ENCODE measurements at places on chromosomes 7 and 10. TPM values are rescaled to one million over a fixed set of nuclear protein-coding genes. Genes with fewer than 3 reads are reported as not detected.

Gene SEMA4G
- 0.48 TPM for total RNA-seq

Gene PRKAR2B
- total RNA-seq: 1.5 TPM

Gene C10orf143
- total RNA-seq: 3.5 TPM

DNA sequence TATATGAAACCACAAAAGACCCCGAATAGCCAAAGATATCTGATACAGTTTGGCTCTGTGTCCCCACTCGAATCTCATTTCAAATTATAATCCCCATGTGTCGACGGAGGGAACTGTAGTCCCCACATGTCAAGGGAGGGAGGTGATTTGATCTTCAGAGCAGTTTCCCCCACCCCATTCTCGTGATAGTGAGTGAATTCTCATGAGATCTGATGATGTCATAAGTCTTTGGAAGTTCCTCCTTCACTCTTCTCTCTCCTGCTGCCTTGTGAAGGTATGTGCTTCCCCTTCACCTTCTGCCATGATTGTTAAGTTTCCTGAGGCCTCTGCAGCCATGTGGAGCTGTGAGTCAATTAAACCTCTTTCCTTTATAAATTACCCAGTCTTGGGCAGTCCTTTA, 13.0 kb downstream of the ELAPOR2 start:
- no peak for DNase-seq

DNA sequence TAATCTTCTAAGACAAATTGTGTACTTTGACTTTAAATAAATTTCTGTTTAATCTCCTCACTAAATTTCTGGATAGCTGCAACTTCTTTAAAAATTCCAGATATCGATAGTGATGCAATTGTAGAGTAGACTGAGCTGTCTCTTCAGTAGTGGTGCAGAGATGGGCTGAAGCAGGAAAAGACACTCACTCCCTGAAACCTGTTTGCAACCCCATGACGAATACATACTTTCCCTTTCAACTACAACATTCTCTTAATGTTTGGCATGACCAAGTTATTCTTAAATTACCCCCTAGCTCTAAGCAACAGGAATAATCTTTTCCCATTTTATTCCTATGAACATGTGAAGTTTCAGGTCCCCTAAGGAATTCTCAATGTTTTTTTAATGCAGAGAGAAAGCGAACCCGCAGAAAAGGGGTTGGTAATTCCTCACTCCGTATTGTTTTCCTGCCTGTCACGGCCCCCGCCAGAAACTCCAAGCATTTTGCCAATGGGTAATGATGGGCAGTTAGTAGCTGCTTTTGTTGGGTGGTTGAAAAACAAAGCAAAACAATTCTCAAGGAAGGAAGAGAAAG, 1.3 kb downstream of the THSD7A start:
- no peak for DNase-seq

- no peak for DNase-seq
Measured at GRCh38 chr7:101651112-101651511, 22.0 kb upstream of the MYL10 start.

GRCh38 chr7:24965831-24966708, 13.9 kb downstream of the OSBPL3 start:
- DNase-seq: peak; percentile 68

DNA sequence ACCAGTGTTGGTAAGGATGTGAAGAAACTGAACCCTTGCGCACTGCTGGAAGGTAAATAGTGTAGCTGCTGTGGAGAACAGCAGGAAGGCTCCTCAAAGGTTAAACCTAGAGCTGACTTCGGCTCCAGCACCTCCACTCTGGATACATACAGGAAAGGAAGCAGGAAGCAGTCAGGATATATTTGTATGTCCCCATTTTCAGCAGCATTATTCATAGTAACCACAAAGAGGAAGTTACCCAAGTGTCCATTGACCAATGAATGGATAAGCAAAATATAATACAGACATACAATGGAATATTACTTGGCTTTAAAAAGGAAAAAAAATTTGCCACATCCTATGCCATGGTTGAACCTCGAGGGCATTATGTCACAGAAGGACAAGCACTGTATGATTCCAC, 15.0 kb downstream of the RET start:
- no peak for DNase-seq

- no peak for DNase-seq
Measured at GRCh38 chr7:48337012-48337621, 165.9 kb downstream of the ABCA13 start.

DNA sequence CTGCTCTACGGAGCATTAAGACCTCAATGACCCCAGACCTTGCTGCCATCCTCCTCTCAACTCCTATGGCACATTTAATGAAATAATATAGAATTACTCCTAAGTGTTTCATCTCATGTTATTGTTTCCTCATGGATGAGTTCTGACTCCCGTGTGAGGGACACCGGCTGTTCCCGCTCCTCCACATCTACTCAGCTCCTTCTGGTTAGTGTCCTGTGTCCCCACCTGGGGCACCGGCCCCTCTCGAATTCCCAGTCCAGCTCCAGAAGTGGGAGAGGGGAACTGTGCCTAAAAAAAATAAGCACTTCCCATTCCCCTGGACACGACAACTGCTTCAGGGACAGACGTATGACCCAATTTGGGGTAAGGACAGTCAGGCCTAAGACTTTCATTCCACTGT, 58.3 kb downstream of the PIP4K2A start:
- no peak for DNase-seq

GRCh38 chr7:4739528-4739992, 35.9 kb upstream of the AP5Z1 start:
- peak; percentile 72 for DNase-seq

GRCh38 chr10:86599729-86600128, 54.6 kb upstream of the OPN4 start:
- DNase-seq: peak; percentile 26

GRCh38 chr7:78090616-78091015, 292.0 kb downstream of the PHTF2 start:
- DNase-seq: no peak

- DNase-seq: no peak
Measured at GRCh38 chr10:69311309-69311708, 33.0 kb downstream of the HK1 start.

- DNase-seq: no peak
Measured at GRCh38 chr7:98761225-98761624, 108.6 kb downstream of the TMEM130 start.

DNA sequence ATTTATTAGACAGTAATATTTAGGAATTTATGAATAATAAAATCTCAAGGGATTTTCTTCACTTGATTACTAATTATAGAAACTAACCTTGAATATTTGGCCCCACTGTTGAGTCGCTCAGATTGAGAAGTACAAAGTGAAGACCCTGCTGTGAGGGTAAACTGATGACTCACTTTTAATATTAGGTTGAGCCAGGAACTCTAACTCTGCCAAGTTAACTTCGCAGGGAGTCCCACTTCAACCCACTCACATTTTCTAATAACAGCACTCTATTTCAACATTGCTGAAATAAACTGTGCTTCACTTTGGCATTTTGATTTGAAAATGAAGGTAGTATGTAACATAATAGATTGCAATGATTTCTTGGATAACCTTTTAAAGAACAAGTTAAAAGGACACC, 200.7 kb downstream of the POLR1F start:
- DNase-seq: no peak

DNA sequence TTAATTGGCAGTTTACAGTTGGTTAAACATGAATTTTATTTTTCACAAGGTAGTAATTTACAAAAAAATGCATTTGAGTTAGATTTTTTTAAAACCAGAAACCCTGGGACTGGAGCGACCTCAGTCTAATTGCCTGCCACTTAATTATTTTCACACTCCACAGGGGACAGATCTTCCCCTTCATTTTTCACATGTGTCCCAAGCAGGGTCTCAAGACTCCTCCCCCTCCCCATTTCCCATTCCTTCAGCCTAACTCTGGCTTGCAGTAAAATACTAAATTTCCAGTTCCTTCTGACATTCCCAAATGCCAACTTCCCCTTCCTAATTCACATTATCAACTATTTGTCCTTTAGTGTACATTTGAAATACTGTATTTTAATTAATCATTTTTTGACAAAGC, 948 bp downstream of the ZNF138 start:
- no peak for DNase-seq

- no peak for DNase-seq
Measured at GRCh38 chr7:120865191-120865981, 7.4 kb upstream of the TSPAN12 start.

Measured in activated naive CD4-positive, alpha-beta T cell treated with anti-CD3 and anti-CD28 coated beads for 36 hours (primary cell).